ENCODE measurements at places on chromosomes 6 and 20.
A peak's percentile ranks its signal among the peaks of the same experiment; 100 is the strongest.

DNA sequence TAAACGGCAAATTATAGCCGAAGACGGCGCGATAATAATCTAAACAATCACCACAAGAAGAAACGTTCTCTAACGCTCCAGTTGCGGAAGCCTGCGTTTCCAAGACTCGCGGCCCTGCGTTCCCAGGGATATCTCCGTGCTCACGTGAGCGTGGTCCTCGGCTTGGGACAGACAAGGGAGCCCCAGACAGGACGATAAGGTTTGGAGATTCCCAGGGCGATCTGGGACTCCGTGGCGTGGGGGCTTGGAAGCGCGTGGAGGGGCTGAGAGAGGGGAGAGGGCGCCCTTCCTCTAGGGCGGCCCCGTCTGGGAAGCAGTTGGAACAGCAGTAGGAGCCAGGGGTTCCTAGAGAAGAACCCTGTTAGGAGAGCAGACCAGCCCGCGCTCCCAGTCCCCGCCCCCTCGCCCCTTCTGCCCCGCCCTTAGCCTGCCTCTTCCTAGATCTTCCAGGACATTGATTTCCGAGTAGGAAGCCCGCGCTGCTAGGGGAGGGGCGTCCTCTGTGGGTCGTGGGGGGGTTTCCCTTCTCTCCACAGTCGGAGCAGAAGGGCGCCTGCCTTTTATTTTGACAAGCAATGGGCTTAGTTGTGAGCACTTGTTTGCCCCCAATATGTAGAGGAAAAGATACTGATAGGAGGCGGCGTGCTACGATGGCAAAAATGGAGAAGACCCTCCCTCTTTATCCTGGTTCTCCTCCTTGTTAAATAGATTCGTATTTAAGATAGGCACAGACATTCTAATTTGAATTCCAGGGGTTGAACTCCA is 10.6 kb downstream of the NRN1 start:
- peak; percentile 88 for DNase-seq

DNA sequence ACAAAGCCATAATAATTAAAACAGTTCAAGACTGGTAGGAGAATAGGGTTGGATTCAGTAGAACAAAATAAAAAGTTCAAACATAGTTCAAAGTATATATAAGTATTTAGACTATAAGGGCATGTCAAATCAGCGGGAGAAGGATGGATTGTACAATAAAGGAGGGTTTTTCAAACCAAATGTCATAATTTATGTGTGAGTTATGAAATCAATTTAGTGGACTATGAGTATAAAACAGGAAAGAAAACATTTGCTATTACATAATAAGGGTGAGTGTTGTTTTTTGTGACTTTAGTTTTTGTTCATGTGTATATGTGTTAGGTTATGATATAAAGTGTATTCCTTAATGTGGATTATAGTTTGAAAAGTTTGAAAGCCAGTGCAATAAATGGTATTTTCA is 10.6 kb downstream of the ORC3 start:
- no peak for DNase-seq

DNA sequence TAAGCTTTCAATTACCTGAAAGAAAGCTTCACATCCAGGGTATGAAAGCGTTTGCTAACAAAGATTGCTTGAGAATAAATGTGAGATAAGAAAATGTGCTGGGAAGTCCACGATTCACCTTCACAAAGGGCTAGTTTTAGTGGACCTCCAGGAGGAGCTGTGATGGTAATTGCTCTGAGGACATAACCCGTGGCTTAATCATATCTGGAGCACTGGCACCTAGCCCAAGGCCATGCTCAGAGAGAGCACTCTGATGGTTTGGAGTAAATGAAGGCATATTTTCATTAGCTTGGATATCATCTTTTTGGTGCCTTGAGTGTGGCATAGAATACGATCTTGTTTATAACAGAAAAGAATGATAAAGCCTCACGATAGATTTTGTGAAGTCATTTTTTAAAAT is 46.9 kb upstream of the BACH2 start:
- DNase-seq = peak; percentile 20

- peak; percentile 55 for DNase-seq
Measured at GRCh38 chr6:133341607-133342158, 100.5 kb downstream of the EYA4 start.
